B cell (primary cell): ENCODE measurements at places on chromosomes 3 and 15. TPM values are rescaled to one million over a fixed set of nuclear protein-coding genes. Genes with fewer than 3 reads are reported as not detected.
A peak's percentile ranks its signal among the peaks of the same experiment; 100 is the strongest.

- DNase-seq, result no peak
Measured at GRCh38 chr15:36365963-36366362, 213.5 kb upstream of the CDIN1 start.

DNA sequence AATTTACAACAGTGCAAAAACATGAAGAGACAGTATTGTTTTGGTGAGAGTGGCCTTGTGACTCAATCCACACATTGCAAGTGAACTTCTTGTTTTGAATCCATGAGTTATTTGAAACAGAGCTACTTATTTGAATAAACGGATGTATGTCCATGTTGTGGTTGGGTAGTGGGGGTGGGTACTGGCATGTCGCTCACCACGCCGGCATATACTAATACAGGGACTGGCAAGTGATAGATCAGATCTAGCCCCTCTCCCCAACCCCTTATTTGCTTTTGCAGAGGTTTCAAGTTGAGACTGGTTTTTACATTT, 83.8 kb downstream of the EDEM1 start:
- DNase-seq, result no peak

- no peak for DNase-seq
Measured at GRCh38 chr3:140198242-140198641, 263.3 kb downstream of the CLSTN2 start.

- peak; percentile 45 for DNase-seq
Measured at GRCh38 chr3:23653647-23654525, 151.9 kb upstream of the UBE2E1 start.

GRCh38 chr3:146280864-146281263, 30.0 kb upstream of the PLSCR4 start:
- DNase-seq, result no peak

DNA sequence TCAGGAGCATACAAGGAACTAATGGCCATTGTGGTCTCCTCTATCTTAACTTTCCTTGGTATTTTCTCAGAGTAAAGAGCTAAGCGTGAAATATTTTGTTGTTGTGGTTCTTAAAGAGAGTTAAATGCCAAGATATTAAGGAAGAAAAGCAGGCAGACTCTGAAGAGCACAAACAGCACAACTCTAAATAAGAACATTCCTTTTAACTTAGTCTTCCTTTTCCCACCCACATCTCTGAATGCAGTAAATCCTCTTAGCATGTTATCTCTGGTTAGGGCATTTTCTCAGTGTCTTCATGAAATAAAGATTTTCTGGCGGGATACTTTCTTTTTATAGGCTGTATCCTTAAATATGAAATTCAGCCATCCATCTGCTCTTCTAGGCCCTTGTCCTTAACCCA, 1.5 kb downstream of the GPR87 start:
- no peak for DNase-seq

PLA2G4D gene
- polyA plus RNA-seq, result not detected in 2 replicates

SPATA12 gene
- polyA plus RNA-seq, result not detected in 2 replicates

EEFSEC gene
- 12.6 and 18.4 TPM in 2 replicates for polyA plus RNA-seq

GRCh38 chr15:41203395-41203794, 27.2 kb downstream of the EXD1 start:
- DNase-seq, result no peak

DNA sequence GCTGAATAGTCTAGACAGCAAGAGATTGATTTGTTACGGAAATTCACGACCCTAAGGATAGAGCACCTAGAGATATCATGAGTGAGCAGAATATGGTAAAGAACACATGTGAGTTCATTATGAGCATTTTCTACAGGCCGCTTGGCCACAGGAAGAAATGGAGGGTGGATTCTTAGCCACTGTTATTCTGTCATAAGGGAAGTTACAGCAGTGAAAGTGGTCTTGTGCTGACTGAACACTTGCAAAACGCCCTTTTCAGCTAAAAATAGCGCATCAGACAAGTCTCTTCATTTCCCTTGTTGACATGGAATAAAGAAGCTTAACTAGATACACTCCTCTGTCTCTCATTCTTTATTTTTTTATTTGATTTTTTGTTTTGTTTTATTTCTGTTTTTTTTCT, 19.8 kb downstream of the DGKG start:
- DNase-seq, result peak; percentile 50

DNA sequence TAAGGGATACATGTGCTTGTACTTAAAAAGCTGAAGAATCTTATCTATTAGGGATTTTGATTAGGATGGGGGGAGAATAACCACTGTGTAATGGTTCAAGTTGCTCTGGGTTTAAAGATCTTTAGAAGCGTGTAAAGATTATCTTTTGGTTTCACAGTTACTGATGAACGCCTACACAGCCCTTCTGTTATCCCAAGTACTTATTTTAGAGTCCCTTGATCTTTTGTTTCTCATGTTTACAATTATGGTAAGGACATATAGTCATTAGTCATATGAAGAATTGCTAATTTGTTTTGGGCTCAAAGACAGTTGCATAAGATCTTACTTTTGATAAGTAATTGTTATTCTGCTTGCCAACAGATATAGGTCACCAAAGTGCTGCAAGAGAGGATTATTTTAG, 160.1 kb downstream of the PLCL2 start:
- DNase-seq, result no peak

DNA sequence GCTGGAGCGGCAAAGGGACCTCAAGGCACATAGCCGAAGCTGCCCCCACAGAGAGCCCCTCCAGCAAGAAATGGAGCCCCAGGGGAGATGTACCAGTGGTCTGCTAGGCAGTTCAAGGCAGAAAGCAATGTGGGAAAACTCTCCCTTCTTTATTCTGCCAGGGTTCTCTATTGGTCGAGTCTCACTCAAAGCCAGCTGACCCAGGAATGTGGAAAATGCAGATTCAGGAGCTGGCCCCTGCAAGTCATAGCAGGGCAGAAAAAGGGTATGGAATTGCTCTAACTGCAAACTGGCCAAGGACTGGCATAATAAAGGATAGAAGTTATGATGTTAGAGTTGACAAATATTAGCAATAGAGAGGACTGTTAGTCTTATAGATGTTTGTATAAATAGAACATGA, 4.0 kb upstream of the TOPAZ1 start:
- no peak for DNase-seq

DUOXA2 gene
- polyA plus RNA-seq, result not detected in 2 replicates

DNA sequence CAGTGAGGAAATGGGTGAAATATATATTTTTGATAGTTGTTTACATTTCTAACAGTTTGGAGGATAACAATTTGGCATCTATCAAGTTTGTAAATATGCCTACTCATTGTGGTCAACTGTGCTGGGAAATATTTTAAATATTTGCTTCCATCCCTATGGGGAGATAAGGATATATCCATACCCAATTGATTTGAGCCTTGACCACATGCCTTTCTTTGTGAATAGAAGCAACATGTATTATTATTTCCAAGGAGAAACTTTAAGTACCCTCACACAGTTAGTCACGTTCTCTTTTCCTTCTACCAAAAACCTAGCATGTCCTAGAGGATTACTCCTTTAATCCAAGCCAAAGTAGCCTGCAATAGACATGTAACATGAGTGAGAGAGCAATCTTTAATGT, 245.4 kb upstream of the CBLB start:
- no peak for DNase-seq

DNA sequence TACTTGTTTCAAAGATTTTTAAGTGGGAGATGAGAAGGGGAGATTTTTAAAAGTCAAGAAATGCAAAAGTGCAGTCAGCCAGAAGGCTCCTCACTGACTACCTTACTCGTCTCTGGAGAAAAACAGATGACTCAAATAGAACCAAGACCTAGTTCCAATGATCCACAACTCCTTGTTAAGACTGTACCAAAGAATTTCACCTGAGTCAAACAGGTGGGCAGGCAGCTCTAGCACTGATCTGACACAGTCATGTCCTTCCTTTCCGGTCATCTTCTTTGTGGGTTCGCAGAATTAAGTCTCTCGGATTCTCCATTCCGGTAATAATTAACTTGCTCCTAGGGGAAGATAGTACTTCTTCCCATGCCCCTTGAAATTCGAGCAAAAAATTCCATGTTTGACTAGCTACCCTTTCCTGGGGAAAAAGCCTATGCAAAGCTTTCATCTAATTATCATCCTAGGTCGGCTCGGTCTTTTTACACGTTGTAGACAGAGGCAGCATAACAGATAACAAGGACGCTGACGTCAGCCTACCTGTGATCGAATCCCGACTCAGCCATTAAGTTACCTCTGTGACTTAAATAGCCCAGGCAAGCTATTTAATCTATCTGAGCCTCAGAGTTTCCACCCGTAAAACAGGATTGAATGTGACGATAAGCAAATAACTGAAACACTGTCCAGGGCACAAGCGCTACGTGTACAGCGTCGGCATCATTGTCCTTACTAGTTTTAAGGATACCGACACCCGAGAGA, 758 bp downstream of the SELENOK start:
- peak; percentile 73 for DNase-seq

- no peak for DNase-seq
Measured at GRCh38 chr15:62325597-62325996, 160.5 kb upstream of the C2CD4B start.

DNA sequence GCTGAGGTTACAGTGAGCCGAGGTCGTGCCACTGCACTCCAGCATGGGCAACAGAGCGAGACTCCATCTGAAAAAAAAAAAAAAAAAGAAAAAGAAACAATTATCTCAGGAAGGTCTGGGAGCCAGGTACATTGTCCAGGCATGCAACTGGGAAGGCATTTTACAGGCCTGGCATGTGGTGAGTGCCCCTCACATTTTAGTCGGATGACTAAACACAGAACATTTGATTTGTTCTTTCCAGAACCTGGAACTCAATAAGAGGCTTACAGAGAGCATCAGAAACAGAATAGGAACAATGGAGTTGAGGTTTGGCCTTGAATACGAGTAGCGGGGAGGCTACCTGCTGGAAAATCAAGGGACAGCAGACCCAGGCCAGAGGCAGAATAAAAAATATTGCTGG, 33.7 kb upstream of the IGF1R start:
- DNase-seq, result no peak

DNA sequence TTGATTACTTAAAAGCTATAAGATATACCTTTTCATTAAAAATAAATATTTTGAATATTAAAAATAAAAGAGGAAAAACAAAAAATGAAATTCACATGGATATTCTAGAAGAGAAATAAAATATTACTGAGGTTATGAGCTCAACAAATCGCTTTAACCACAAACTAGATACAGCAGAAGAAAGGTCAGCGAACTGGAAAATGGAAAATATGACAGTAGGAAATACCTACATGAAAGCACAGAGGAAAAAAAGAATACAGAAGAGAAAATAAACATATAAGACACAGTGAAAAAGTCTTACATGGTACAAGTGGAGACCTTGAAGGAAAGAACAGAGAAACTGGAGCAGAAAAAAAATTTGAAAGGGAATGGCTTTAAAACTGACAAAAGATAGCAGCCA, 33.2 kb downstream of the SCAPER start:
- no peak for DNase-seq

GRCh38 chr15:72964135-72964534, 88.1 kb upstream of the NEO1 start:
- DNase-seq, result no peak

C3orf85 gene
- polyA plus RNA-seq, result not detected in 2 replicates

DNA sequence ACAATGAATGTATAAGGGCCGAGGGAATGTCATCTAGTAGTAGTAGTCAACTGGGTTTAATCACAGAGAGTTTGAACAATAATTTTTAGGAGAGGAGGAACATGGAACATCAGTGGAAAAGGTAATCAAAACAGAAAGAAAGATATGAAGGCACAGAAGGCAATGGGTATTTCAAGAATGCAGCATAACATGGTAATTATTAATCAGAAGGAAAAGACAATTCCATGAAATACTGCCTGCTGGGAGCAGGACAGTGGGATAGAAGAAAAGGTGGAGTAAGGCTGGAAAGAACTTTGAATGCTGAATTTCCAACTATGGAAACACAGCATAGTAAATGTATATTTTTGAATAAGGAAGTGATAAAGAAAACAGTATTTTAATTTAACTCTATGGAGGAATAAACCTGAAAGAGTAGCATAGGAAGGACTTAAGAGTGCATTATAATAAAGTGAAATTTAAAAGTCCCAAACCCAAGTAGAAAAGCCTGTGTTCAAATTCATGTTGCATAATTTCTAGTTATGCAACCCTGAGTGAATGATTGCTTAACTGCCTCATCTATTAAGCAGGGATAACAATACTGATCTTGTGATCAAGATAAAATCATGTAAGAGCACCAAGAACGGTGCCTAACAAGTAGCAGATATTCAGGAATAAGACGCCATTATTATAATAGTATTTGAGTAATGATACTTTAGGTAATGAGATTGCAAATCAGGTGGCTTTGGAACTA, 357.7 kb downstream of the TBC1D5 start:
- no peak for DNase-seq

GRCh38 chr3:139113231-139113992, 68.7 kb upstream of the PRR23C start:
- DNase-seq, result no peak

DNA sequence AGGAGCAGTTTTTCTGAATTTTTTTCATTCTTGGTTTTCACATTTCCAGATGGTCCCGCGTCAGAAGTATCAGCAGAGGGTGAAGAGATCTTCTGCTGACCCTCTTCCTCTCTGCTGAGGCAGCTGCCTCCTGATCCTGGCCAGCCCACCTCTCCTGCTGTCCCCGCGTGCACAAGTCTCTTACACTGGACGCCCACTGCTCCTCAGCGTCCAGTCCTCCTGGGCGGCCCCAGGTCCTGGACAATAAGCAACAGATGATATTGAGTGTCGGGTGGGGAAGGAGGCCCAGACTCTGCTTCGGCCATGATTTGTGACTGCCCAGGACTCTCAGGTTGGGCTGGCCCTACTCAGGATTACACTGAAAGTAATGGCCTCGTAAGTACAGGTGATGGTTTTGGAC, 50.1 kb downstream of the KLHL25 start:
- no peak for DNase-seq

DNA sequence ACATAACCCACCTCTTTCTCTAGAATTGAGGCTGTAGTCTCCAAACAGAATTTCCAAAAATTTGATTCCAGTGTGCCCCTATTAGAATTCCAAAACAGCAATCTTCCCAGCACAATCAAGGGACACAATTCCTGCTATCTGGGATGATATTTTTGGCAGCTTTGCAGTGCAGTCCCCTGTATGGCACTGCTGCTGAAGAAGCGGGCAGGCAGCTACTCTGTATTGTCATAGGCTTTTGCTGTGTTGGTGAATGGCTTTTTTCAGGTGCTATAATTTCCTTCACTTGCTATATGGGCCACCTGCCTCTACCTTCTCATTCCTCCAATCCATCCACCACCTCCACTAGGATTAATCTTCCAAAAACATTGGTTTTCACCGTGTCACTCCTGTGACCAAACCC, 145.5 kb downstream of the VGLL4 start:
- DNase-seq, result no peak
